NCI-H2227 treated with DMSO at 0.1 percent for 48 hours (cell line): ENCODE measurements at places on chromosomes 12 and 14.
A peak's percentile ranks its signal among the peaks of the same experiment; 100 is the strongest.

- DNase-seq: no peak
Measured at GRCh38 chr12:130494736-130495135, 157.0 kb downstream of the PIWIL1 start.

DNA sequence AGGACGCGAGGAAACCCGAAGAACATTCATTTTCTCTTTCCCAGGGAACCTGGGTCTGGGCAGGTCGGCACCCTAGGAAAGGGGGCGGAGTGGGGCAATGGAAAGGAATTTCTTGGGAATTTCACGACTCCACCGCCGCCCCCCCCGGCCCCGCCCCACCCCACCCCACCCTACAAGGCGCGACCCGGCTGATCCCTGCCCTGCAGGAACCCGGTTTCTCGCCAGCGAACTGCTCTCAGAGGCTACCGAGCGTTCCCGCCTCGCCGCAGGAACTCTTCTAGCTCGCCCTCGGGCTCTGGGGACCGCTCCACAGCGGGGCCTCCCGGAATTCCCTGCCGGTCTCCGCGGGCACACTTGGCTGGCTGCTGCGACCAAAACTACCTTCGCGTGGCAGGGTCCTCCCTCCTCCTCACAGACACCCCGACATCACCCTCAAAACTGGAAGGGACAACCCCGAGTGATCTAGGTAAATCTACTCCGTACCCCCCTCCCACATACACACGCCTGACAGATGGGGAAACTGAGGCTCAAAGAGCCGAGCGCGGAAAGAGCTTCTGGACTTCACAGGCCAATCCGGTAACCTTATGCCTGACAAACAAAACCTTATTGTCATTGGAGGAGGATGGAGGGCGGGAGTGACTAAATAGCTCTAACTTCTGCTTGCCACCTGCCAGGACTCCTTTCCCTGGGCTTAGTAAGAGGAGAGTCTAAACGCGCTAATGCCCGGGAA, 785 bp upstream of the ACTN1 start:
- DNase-seq: no peak

GRCh38 chr12:43655586-43655985, 103.0 kb downstream of the PUS7L start:
- DNase-seq: no peak

DNA sequence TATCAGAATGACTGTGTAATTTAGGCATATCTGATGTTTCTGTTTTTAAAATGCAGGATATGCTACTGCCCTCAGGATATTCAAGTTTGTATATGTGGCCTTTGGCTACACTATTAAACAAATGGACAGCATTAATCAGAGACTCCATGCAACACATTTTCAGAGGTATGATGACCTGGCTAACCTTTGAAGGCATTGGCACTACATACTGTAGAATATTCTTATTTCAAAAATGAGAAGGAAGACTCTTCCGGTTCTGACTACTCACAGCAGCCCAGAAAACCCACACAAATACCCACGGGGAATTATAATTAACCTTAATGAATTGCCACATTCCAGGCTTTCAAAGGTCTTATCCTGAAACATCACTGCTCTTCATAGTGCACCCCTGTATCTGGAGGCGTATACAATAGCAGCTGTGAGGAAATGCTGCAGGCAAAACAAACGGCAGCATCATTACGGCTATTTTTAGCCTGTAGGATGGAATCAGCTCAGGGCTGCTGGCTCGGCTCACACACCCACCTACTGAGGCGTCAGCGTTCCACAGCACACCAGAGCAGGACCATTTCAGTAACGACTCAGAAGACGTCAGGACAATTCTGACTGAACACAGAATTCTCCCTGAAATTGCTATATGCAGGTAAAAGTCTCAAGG, 648.5 kb downstream of the RPS29 start:
- DNase-seq: no peak

- no peak for DNase-seq
Measured at GRCh38 chr12:128449146-128449894, 182.3 kb downstream of the TMEM132C start.

- DNase-seq: no peak
Measured at GRCh38 chr14:22464422-22465142, 124.4 kb downstream of the DAD1 start.

GRCh38 chr12:54486173-54486867, 11.2 kb upstream of the NCKAP1L start:
- no peak for DNase-seq

GRCh38 chr12:118059341-118060191, 1.4 kb downstream of the WSB2 start:
- DNase-seq: no peak

GRCh38 chr12:71567537-71567936, 96.1 kb downstream of the ZFC3H1 start:
- no peak for DNase-seq

- no peak for DNase-seq
Measured at GRCh38 chr14:90228478-90228877, 27.9 kb upstream of the PSMC1 start.

DNA sequence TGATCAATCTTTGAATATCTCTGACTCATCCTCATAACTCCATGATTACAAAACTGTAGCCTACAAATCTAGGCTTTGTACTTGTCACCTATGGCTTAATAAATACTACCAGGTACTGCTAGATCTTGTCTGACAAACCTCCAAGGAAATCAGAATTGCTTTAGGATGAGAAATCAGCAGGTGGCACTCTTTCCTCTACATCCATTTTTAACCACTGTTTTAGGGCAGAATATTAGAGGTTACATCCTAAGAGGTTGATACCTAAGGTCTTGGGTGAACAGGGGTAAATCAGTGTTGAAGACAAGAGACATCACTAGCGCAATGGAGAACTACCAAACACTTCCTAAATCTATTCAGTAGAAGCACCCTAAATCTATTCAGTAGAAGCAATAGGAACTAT, 63.1 kb upstream of the SOX5 start:
- no peak for DNase-seq

GRCh38 chr14:98962118-98962517, 309.9 kb downstream of the BCL11B start:
- DNase-seq: no peak

GRCh38 chr12:132503618-132504204, 13.8 kb downstream of the FBRSL1 start:
- no peak for DNase-seq

- no peak for DNase-seq
Measured at GRCh38 chr12:68001486-68002466, 12.5 kb downstream of the IFNG-AS1 start.

DNA sequence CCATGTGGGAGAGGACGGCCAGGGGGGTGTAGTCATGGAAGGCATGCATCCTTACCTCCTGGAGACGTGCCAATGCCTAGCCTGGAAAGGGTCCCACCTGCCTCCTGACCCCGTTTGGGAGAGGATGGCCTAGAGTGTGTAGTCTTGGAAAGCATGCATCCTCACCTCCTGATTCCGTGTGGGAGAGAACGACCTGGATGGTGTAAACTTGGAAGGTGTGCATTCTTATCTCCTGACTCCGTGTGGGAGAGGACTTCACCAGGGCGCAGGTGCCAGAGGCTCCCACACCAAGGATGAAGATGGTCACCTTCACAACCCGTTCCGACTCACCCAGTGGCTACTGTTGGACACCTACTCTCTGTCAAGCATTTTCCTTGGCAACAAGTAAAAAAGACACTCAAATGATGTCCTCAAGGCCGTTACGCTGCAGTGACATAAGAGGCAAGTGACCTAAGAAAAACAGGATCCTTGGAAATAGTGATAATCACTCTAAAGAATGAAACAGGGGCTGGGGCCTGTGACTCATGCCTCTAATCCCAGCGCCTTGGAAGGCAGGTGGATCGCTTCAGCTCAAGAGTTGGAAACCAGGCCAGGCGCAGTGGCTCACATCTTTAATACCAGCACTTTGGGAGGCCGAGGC, 37.5 kb upstream of the FZD10 start:
- no peak for DNase-seq

DNA sequence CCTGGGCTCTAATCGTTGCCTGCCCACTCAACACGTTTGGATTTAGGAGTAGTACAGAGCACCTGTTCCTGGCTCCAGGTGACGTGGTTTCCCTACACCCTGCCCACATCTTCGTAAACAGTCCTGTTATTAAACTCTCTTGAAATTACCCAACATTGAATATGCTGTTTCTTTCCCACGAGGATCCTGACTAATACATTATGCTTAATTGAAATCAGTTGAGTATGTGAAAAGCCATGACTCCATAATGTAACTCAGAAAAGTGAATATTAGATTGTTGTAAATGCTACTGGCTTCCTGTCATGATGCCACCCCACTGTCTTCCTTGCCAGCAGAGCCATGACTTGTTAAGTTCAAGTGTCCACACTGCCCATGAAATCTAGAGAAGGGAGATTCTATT, 21.6 kb downstream of the AK7 start:
- DNase-seq: no peak

DNA sequence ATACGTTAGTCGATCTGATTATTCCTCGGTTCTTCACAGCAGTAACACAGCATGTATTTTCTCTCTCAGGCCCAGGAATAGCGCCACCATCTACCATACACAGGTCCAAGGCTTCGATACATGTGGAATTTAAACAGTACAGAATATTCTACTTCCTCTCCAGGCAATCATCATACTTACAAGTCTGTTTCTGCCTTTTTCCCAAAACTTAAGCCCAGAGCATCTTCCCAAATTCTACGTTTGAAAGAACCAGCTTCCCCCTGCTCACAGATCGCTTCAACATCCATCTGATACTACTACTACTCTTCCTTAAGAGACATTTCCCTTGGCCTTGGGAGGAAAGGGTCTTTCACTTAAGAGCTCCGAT, 626 bp downstream of the TXNDC16 start:
- DNase-seq: peak; percentile 53

DNA sequence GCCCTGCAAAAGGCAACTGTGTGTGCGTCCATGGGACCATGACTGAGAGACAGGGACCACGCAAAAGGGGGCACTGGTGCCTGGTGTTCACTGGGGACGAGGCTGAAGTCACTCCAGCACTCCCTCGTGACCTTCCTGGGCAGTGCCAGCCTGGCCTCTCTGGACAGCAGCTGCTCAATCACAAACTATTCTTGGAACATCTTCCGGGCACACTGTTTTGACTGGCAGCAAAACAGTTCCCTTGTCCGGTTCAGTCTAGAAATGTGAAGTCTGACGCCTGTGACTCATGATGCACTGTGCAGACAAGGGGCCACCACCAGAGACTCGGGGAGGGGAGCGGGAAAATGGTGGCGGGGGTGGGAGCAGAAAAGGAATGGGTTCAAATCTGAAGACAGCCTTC, 20.8 kb downstream of the SNRNP35 start:
- no peak for DNase-seq

DNA sequence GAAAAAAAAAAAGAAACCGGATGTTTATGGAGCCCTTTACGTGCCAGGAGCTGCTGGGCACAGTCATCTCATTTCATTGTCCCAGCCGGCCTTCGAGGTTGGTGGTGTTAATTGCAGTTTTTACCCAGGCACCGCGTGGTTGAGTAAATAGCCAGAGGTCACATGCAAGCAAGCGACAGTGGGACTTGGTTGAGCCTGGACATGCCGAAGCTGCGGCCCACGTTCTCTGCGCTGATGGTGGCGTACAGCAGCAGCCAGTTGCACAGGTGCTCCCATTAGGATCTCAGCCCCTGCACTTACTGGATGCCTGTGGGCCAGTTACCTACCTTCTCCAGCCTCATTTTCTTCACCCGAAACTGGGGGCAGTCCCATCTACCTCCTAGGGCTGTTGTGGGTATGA, 54.0 kb downstream of the TSPAN9 start:
- no peak for DNase-seq

- no peak for DNase-seq
Measured at GRCh38 chr12:82801951-82802610, 115.4 kb downstream of the TMTC2 start.

- DNase-seq: no peak
Measured at GRCh38 chr14:68822132-68822651, 29.3 kb upstream of the ZFP36L1 start.

DNA sequence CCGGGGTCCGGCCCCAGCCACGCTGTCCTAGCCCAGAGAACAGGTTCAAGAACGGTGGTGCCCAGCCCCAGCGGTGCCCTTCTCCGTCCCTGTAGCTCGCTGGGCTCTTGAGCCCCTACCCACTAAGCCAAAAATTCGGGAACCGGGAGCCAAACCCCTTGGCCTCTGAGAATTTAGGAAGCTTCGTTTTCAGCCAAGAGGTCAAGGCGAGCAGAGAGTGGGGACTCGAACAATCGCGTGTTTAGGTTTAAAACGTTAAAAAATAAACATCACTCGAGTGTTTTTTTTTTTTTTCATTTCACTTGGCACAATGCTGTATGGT, 6.2 kb downstream of the SIX1 start:
- DNase-seq: no peak

- no peak for DNase-seq
Measured at GRCh38 chr12:31780096-31780495, 51.3 kb upstream of the AMN1 start.

GRCh38 chr14:35861204-35861868, 35.2 kb downstream of the BRMS1L start:
- peak; percentile 27 for DNase-seq

GRCh38 chr12:93180566-93180965, 197.2 kb upstream of the NUDT4 start:
- no peak for DNase-seq

- no peak for DNase-seq
Measured at GRCh38 chr12:2528001-2528400, 266.8 kb upstream of the FKBP4 start.

GRCh38 chr14:100286484-100287191, 19.6 kb downstream of the SLC25A29 start:
- no peak for DNase-seq

DNA sequence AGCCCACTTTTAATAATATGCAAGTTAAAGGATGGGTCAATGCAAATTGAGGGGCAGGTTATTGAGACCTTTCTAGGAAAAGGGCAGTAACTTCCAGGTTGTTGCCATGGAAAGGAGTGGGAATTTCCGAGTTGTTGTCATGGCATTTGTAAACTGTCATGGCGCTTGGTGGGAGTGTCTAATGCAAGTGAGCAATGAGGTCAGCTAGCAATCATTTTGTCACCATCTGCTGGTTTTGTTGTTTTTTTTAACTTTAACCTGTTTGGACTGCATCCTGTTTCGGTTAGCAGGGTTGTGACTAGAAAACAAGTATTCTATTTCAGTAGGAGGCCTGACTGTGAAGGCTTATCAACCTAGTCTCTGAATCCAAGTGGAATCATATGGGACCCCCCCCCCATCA, 85.8 kb upstream of the TSPAN11 start:
- DNase-seq: no peak

- no peak for DNase-seq
Measured at GRCh38 chr14:26867171-26867757, 269.4 kb upstream of the NOVA1 start.

- no peak for DNase-seq
Measured at GRCh38 chr12:47022296-47022695, 57.1 kb upstream of the PCED1B start.

DNA sequence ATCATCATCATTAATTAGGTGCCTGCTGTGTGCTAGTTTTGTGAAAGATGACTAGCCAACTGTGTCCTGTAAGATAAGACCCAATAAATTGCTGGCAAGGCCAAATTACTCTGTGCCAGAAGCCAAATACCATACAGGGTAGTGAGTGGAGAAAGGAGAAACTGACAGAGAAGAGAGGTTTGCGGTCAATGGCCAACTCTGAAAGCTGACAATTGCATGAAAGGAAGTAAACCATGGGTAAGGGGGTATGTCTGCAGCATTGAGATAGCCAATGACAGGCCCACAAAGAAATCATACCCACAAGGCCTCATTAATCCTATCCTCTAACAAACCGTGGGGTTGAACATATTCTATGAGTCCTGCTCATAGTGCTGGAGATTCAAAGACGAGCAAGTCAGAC, 236.6 kb upstream of the CCDC196 start:
- no peak for DNase-seq

GRCh38 chr12:25625146-25625545, 72.1 kb upstream of the LMNTD1 start:
- no peak for DNase-seq

GRCh38 chr12:122788387-122788786, 14.0 kb downstream of the CCDC62 start:
- DNase-seq: no peak
